Hematopoietic multipotent progenitor cell treated with erythropoietin and hydrocortisone succinate and interleukin-3 and kit ligand, for 6 days (in vitro differentiated cells): ENCODE measurements at places on chromosomes 4 and X.

DNA sequence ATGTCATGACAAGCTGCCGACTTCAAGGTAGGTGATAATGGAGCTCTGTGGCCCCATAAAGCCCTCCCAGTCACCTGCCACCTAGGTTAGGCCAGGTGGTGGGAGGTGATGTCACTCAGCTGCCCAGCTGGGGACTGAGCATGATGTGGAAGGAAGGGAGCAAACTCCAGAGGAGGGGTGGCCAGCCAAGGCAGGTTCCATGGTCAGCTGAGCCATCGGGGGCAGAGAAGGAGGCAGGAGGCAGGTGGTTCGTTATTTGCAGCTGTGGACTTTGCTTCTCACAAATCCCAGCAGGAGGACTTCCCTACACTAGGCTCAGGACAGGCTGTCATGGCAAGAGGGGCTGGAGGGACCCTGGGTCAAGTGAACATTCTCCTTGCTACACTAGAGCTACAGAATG lies 2.1 kb downstream of the CCDC120 start:
- DNase-seq = no peak

GRCh38 chrX:68669871-68670270 lies 22.4 kb downstream of the STARD8 start:
- DNase-seq = no peak

DNA sequence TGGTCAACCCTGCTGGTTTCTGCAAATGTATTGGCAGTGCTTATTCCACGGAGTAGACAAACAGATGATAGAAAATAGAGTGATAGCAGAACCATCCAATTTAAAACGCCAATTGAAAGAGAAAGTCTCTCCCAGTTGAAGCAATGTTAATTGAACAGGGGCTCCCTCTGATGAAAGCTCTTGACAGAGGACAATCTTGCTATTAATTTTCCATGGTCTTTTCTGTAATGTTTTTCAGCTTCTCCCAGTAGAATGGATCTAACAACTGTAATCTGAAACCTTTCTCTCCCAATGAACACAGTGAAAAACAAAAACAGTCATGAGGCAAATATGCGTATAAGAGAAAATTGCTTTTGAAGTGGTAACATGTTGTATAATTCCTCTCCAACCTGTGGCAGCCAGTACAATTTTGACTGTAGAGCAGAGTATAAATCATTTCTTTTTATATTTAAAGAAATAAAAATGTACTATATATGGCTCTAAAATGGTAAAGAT lies 225.1 kb upstream of the GALNTL6 start:
- DNase-seq = no peak

- no peak for DNase-seq
Measured at GRCh38 chr4:41728573-41728913, 20.0 kb downstream of the PHOX2B start.

DNA sequence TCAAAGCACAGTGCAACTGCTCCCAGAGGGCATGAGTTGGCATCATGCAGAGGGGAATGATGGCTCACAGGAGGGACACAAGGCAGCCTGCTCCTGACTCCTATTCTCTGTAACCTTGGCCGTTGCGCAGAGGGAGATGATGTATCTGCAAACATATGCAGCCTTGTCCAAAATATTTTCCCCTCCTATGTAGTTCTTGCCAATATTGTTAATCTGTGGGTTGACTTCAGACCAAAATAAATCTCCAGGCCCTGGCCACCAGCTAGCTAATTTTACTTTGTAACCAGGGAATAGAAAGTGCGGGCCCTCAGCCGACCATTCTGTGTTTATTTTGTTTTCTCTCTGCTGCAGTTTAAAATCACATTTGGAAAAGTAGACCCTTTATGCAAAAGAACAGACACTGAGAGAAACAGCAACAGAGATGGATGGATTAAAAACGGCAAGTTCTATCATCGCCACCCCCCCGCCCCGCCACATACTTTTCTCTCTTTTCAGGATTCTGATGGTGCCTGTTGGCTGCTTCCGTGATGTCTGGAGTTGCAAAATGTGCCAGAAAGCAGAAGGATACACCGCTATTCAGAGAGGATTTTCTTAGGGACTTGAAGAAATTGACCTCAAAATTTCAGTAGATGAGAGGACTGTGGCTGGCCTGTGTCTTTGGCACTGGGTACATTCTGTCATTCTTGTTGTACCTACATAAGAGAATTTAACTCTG lies 185.3 kb upstream of the BCOR start:
- DNase-seq = no peak

DNA sequence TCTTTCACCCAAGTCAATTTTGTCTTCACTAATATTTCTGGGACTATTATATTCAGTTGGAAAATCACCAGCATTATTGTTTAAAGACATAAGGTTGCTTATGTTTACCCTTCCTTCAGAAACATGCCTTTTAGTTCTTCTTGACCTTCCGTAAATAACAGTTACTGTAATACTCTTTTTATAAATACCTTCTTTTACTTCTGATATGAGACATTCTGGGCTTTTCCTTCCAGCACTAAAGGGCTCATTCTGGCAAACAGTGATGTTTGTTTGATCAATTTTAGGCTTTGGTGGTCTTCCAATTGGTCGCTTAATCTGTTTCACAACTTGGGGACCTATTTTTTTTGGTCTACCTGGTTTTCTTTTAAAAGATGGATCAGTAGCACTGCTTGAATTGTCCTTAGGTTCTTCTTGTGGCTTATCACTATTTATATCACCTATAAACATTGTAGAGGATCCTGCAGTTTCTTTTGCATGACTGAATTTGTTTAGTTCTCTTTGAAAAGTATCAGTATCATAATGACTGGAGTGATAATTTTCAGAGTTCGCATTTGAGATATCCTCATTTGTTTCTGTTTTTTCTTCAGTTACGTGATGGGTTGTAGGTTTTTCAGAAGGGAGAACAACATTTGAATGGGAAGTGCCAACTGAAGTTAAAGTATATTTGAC lies 64.8 kb downstream of the NCAPG start:
- no peak for DNase-seq

GRCh38 chr4:40897557-40898203 lies 147.9 kb downstream of the NSUN7 start:
- DNase-seq = peak; percentile 78

- DNase-seq = peak; percentile 83
Measured at GRCh38 chr4:157045507-157046127, 30.3 kb upstream of the GLRB start.

DNA sequence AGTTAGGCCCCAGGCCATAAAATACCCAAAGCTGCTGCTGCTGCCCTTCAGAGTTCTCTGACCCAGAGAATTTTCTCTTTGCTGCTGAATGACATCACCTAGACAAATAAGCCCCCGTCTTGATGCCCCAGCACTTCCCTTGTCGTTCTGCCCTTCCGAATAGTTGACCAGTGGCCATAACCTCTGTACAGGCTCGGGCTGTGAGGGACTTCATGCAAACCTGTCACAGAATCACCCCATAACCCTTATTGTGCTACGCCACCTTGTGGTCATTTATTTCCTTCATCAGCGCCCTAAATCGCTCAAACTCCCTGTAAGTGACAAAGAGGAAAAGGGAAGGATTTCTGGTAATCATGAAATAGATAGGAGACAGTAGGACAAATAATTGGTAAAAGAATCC lies 18.8 kb downstream of the SPACA5 start:
- DNase-seq = peak; percentile 84

GRCh38 chr4:8348071-8348470 lies 78.5 kb downstream of the HTRA3 start:
- peak; percentile 44 for DNase-seq

- no peak for DNase-seq
Measured at GRCh38 chr4:16142598-16143310, 58.9 kb upstream of the PROM1 start.

DNA sequence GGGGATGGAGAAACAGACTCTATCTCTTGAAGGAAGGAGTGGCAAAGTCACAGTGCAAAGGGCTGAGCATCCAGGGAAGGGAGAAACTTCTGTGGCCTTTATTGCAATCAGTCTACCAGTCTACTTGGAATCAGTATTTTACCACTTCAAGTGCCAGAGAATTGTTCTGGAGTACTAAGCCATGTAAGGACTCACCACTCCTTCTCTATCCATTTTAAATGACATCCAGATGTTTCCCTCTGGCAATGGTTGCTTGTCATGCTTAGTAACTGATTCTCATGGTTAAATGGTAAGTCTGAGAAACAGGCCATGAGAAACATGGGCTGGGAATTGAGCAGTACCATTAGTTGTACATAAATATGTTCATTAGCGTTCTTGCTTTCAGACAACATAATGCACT lies 21.1 kb upstream of the SMIM10 start:
- no peak for DNase-seq

DNA sequence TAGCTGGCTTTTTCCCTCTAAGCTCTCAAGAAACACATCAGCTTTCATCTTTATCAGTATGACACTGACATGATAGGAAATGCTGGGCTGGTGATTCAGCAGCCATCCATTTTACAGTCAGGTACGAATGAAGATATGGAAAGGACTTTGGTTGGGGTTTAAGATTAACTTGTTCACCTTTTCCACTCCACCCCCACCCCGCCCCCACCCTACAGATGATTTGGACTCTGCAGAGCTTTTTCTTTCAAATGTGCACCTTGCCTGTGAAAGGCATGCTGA lies 132.6 kb downstream of the AKAP4 start:
- DNase-seq = no peak

GRCh38 chr4:184962125-184962638 lies 56.1 kb upstream of the HELT start:
- no peak for DNase-seq

DNA sequence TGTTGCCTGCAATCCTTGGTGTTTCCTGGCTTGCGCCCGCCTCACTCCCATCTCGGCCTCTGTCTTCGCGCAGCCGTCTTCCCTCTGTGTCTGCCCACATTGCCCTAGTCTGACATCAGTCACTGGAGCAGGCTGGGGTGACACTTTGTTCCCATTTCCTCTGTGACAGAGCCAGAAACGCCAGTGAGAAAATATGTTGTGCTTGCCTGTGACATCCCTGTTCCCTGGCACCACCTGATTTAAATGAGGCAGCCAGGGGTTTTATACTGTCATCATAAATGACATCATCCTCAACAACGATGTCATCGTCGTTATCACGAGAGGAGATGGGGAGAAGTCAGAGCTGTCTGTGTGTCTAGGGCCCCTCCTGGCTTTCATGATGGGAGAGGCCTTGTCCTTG lies 29.1 kb downstream of the ZNF185 start:
- no peak for DNase-seq

DNA sequence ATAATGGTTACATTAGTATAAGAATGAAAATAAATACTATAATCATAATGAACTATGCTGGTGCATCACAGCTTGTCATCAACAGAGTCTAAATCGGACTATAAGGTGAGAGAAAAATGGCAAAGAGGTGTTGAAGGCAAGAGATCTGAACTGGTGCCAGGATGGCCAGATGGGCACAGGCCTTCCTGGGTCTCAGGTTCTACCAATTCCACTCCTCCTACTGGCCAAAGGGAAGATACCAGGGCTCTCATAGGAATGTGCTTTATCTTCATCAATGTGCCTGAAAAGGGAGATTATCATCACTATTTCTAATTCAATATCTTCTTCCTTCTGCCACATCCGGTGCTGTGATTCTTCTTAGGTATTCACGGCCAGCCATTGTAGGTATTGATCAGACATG lies 107.6 kb downstream of the GASK1B start:
- no peak for DNase-seq

DNA sequence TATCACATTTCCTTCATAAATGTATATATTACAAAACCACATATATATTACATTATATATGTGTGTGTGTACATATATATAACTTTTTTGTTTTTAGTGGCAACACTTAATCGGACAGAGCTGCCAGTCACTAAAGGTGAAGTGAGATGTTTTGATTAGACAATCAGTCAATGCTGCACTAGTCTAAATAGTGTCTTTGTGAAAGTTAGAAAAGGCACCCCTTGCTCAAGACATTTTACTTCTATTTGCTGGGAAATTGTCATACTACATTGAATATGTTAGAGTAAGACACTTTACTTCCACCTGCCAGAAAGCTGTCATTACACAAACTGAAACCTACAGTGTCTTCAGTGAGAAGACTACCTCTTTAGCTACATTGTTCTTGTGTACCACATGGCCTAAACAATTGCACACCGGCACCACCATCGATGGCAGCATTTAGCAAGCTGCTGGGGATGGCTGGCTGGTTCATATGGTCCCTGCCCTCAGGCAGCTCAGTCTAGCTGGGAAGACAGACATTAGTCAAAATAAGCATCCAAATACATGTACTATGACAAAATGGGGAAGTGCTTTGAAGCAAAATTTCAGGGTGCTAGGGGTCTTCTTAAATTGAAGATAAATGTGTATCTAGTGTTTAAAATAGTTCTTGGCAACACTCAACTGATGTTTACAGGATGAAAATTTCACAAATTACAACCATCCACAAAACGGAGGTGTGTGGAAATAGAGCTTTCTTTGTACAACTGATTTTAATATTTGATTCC lies 148.1 kb upstream of the GATB start:
- DNase-seq = no peak

DNA sequence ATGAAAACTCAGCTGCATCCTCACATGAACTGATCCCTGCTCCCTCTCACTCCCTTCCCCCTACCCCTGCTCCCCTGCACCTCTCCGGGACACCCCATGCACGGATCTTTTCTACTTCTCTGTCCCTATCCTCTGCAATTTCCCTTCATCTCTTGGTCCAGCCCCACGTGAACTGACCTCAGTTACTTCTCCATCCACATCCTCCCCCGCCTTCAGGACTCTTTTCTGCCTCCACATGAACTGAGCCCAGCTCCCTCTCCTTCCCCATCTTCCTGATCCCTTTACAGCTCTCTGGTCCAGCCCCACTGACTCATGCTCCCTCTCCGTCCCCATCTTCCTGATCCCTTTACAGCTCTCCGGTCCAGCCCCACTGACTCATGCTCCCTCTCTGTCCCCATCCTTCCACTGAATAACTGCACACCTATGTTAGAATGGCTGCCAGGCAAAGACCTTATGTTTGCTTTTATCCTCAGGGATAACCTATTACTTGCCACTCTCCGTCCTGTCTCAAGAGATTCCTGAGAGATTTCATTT lies 5.6 kb downstream of the CETN2 start:
- no peak for DNase-seq

GRCh38 chrX:10597871-10598270 lies 22.5 kb downstream of the MID1 start:
- DNase-seq = peak; percentile 54

GRCh38 chr4:71406459-71406963 lies 67.7 kb downstream of the SLC4A4 start:
- DNase-seq = peak; percentile 81

DNA sequence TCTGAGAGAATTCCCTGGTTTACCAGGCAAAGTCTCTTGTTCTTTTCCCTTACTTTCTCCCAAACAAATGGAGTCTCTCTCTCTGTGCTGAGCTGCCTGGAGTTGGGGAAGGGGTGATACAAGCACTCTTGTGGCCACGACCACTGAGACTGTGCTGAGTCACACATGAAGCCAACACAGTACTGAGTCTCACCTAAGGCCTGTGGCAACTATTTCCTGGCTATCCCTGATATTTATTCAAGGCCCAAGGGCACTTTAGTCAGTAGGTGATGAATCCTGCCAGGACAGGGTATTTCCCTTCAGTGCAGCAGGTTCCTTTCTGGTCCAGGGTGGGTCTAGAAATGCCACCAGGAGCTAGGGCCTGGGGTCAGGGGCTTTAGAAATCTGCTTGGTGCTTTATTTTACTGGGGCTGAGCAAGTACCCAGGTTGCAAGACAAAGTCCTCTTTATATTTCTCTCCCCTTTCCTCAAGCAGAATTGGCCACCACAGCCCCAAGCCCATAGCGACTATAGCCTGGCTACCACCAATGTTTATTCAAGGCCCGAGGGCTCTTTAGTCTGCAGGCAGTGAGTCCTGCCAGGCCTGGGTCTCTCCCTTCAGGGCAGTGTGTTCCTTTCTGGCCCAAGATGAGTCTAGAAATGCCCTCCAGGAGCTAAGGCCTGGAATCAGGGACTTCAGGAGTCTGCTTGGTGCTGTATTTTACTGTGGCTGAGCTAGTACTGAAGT lies 10.5 kb downstream of the ARL13A start:
- DNase-seq = no peak

- DNase-seq = peak; percentile 54
Measured at GRCh38 chr4:55635741-55636655, at the start of gene NMU. Gene NMU (minus strand): TSS chr4:55636298. CDS start chr4:55636192, 106 bp downstream.
